ENCODE measurements at places on chromosomes 4 and X. TPM values are rescaled to one million over a fixed set of nuclear protein-coding genes. Genes with fewer than 3 reads are reported as not detected.

DNA sequence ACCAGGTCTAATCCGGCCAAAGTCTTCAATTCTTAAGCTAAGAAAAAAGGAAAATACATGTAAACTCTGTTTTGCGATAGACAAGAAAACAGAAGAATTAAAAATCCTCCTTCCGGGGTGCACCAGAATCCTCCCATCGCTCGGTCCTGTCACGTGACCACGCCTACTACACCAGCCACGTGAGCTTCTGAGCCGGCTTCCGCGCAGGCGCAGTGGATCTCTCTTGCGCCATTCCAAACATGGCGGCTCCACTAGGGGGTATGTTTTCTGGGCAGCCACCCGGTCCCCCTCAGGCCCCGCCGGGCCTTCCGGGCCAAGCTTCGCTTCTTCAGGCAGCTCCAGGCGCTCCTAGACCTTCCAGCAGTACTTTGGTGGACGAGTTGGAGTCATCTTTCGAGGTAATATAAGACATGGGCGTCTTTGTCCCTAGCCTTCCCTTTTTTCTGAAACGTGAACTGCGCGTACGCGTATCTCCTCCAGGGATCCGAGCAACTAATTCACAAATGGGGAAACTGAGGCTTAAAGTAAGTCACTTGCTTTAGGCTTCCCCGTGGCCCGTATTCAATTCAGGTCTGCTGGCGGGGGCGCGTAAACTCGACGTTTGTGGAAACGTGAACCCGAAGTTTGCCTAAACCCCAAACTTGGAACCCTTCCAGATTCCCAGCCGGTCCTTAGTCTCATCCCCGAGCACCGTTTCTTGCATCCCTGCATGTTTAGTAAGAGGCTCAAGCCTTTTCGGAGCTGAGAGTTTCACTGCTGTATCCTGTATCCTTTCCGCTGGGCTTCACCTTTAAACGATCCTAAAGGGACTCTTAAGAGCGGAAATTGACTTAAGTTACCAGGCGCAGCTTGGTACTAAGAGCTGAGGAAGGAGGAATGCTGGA lies at the start of gene MED28:
Gene MED28 (plus strand): TSS at position 226 of the 884 bp plus-strand sequence. CDS start 14 bp downstream, at position 240.
- H3K36me3 ChIP-seq = peaks cover 18% of the 10 kb centered on the region
- peak within 1 kb of the TSS; percentile 95 for H3K27ac ChIP-seq
- peak within 1 kb of the TSS; percentile 92 for H3K4me3 ChIP-seq
- no peaks in the 10 kb centered on the region for H3K27me3 ChIP-seq
- peak; percentile 97 for DNase-seq

GRCh38 chrX:80174925-80175574 lies 160.5 kb downstream of the TBX22 start:
- H3K36me3 ChIP-seq = no peaks in the 10 kb centered on the region
- H3K4me1 ChIP-seq = no peaks in the 10 kb centered on the region
- H3K27ac ChIP-seq = no peak overlapping the region
- H3K4me3 ChIP-seq = no peak overlapping the region
- no peak for DNase-seq

DNA sequence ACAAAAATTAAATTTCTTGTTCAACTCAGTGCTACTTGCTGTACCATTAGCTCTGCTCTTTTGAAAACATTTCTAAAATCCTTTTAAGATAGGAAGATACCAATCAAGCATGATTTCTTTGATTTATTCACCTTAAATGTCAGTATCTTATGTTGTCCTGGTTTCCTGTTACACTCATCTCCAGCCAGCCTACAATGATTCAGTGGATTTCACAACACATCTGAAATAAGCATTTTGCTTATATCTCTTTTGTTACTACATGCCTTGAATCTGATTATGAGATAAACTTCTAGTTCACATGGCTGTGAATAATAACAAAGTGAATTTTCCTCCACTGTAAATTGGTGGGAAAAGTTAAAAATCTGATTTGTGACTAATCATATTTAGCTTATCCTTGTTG lies 112.5 kb upstream of the BMP3 start:
- no peak overlapping the region for H3K4me3 ChIP-seq
- H3K27me3 ChIP-seq = no peaks in the 10 kb centered on the region
- H3K27ac ChIP-seq = no peak overlapping the region
- no peaks in the 10 kb centered on the region for H3K36me3 ChIP-seq

GRCh38 chr4:8342651-8343261 lies 73.2 kb downstream of the HTRA3 start:
- H3K27me3 ChIP-seq = peaks cover 9% of the 10 kb centered on the region
- no peak for DNase-seq
- no peak overlapping the region for H3K4me3 ChIP-seq

DNA sequence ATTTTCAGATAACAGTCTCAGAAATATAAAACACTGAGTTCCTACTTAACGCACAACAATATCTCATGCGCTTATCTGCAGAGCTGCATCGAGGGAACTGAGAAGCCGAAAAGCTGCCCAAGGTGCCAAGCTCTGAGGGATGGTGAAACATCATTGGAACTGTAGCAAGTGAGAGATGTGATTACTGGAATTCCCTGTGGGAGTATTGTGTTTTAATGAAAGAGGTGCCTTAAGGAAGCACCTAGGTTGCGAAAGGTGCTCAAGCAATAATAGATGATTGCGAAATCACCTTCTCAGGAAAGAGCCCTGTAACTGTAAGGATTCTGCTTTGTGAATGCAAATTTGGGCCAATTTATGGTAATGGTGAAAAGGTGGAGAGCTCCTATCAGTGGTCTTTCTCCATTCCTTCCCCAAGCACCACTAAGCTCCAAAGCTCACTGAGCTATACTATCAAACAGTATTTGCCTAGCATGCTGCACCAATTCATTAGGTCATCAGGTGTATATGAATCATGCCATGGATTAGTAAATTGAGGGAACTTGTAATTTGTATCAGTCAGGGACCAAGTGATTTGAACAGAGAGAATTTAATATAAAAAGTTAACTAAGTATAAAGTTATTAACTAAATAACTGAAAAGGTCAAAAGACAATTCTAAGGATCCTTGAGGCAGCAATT lies 59.0 kb upstream of the ATP8A1 start:
- no peak for DNase-seq
- no peaks in the 10 kb centered on the region for H3K27me3 ChIP-seq
- no peak overlapping the region for H3K27ac ChIP-seq
- no peak overlapping the region for H3K4me3 ChIP-seq

- no peaks in the 10 kb centered on the region for H3K36me3 ChIP-seq
- peaks cover 53% of the 10 kb centered on the region for H3K4me1 ChIP-seq
- H3K27me3 ChIP-seq = peaks cover 34% of the 10 kb centered on the region
- DNase-seq = no peak
- H3K4me3 ChIP-seq = no peak overlapping the region
These were observed 69.4 kb upstream of the HGFAC start for GRCh38 chr4:3372264-3372932.

- H3K4me3 ChIP-seq = no peak overlapping the region
- H3K36me3 ChIP-seq = no peaks in the 10 kb centered on the region
- H3K27ac ChIP-seq = no peak overlapping the region
- H3K4me1 ChIP-seq = peaks cover 4% of the 10 kb centered on the region
- peaks cover 19% of the 10 kb centered on the region for H3K27me3 ChIP-seq
These were observed 74.5 kb downstream of the MGST2 start for GRCh38 chr4:139740121-139740520.

GRCh38 chr4:10584042-10584441 lies 100.5 kb downstream of the CLNK start:
- no peak overlapping the region for H3K4me3 ChIP-seq
- peaks cover 23% of the 10 kb centered on the region for H3K4me1 ChIP-seq
- DNase-seq = no peak
- peak overlapping the region; percentile 43 for H3K27ac ChIP-seq

DNA sequence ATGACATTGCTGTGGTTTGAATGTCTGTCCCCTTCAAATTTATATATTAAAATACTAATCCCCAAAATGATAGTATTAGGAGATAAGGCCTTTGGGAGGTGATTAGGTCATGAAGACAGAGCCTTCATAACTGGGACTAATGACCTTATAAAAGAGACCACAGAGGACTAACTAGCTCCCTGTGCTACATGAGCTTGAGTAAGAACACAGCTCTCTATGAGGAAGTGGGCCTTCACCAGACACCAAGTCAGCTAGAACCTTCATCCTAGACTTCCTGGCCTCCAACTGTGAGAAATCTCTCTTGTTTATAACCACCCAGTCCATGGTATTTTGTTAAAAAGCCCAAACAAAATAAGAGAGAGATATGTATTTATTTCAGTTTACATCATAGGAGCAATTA lies 242.2 kb upstream of the CTSO start:
- no peak overlapping the region for H3K27ac ChIP-seq
- H3K36me3 ChIP-seq = no peaks in the 10 kb centered on the region
- H3K27me3 ChIP-seq = no peaks in the 10 kb centered on the region
- DNase-seq = no peak
- no peak overlapping the region for H3K4me3 ChIP-seq

DNA sequence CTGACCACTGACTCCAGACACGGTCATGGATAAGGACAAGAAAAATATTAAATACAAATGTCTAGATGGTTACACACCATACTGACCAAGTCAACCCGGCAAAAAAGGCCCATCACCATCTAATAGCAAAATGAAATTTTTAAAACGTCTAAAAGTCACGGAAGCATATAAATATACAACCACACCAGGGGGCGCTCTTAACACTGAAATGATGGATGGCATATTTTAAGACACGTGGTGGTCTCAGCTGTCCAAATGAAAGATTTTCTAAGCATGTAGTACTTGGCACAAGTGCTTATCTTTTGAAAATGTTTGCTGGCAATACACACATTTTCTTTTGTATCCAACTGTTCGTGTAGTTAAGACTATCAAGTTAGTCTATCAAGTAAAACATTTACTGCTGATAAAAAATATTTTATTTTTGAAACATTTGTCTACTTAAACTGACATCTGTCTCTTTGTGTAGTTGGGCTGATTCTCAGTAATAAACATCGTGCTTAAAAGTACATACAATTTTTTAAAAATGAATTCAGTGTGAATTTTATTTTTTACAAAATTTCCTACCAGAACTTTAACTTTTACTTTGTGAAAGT lies 64.6 kb downstream of the COX7B2 start:
- no peaks in the 10 kb centered on the region for H3K36me3 ChIP-seq
- H3K27ac ChIP-seq = no peak overlapping the region
- H3K4me3 ChIP-seq = no peak overlapping the region

GRCh38 chr4:72205831-72206230 lies 174.0 kb downstream of the NPFFR2 start:
- H3K27ac ChIP-seq = no peak overlapping the region
- H3K4me3 ChIP-seq = no peak overlapping the region
- no peaks in the 10 kb centered on the region for H3K36me3 ChIP-seq
- H3K27me3 ChIP-seq = no peaks in the 10 kb centered on the region
- H3K4me1 ChIP-seq = no peaks in the 10 kb centered on the region

DNA sequence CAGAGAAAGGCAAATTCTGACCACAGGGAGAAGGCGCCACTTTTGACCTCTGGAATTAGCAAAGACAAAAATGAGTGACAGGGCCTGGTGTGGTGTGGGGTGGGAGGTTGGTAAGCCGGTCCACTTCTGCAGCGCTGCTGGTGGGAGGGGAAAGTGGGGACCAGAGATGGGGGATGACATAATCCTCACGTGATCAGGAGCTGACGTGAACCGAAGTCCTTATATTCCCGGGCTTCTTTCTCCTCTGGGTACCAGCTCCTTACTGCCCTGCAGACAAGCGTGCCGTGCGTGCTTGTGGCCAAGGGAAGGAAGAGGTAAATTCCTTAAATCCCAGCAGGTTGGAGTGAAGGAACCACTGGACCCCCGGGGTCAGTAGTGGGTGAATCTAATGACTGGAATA lies at the start of gene TCEAL7:
Gene TCEAL7 (plus strand): TSS at position 249 of the 400 bp plus-strand sequence. CDS start 1,165 bp downstream, outside the sequence.
- no peaks in the 10 kb centered on the region for H3K4me1 ChIP-seq
- H3K4me3 ChIP-seq = no peak within 1 kb of the TSS
- DNase-seq = no peak
- no peak within 1 kb of the TSS for H3K27ac ChIP-seq
- peaks cover 24% of the 10 kb centered on the region for H3K27me3 ChIP-seq

GRCh38 chr4:122827879-122828601 lies 1.4 kb downstream of the FGF2 start:
- DNase-seq = peak; percentile 34
- peaks cover 75% of the 10 kb centered on the region for H3K27me3 ChIP-seq
- no peak overlapping the region for H3K27ac ChIP-seq
- H3K4me1 ChIP-seq = peaks cover 18% of the 10 kb centered on the region

- H3K36me3 ChIP-seq = no peaks in the 10 kb centered on the region
- no peak for DNase-seq
- H3K27me3 ChIP-seq = no peaks in the 10 kb centered on the region
- H3K4me3 ChIP-seq = no peak overlapping the region
- H3K4me1 ChIP-seq = no peaks in the 10 kb centered on the region
These were observed 97.9 kb upstream of the LRPAP1 start for GRCh38 chr4:3630136-3630597.

- H3K27me3 ChIP-seq = no peaks in the 10 kb centered on the region
- H3K4me3 ChIP-seq = no peak overlapping the region
- H3K27ac ChIP-seq = no peak overlapping the region
- peaks cover 7% of the 10 kb centered on the region for H3K4me1 ChIP-seq
These were observed 69.5 kb upstream of the MND1 start for GRCh38 chr4:153274967-153275366.

- H3K27ac ChIP-seq = no peak overlapping the region
- no peaks in the 10 kb centered on the region for H3K27me3 ChIP-seq
- H3K36me3 ChIP-seq = peaks cover 38% of the 10 kb centered on the region
- no peak for DNase-seq
These were observed 58.5 kb downstream of the PPA2 start for GRCh38 chr4:105415281-105415744.

DNA sequence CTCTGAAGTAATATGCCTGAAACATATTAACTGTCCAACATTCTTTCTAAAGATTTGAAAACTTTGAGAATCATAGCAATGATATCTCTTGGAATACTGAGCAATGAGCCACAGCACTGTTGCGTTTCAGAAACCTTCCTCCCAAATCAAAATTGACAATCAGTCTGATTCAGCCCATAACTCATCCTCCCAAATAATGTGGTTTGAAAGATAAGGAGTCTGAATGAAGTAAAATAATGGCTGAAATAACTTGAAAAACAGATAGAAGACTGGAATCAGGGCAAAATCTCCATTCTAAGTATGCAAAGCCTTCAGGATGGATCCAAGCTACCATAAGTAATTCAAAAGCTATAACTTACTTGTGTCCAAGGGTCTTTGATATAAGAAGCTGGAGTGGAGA lies 98.6 kb upstream of the PLS3 start:
- H3K4me3 ChIP-seq = no peak overlapping the region
- H3K36me3 ChIP-seq = no peaks in the 10 kb centered on the region
- no peaks in the 10 kb centered on the region for H3K4me1 ChIP-seq
- H3K27me3 ChIP-seq = no peaks in the 10 kb centered on the region
- H3K27ac ChIP-seq = no peak overlapping the region

Gene IL3RA
- 7.1 TPM for total RNA-seq

Gene TLR1
- total RNA-seq = 19.5 TPM

Gene FRMPD3
- total RNA-seq = not detected

Gene DUSP21
- total RNA-seq = not detected

Gene ZFYVE28
- 14.8 TPM for total RNA-seq

Gene USP51
- total RNA-seq = 1.8 TPM

Gene CLDN22
- total RNA-seq = not detected

Gene CT83
- total RNA-seq = not detected

Gene SPANXB1
- total RNA-seq = not detected

Gene TLR6
- total RNA-seq = 3.2 TPM

Gene RTL5
- 0.07 TPM for total RNA-seq

Gene FREM3
- total RNA-seq = not detected

Gene ZCCHC18
- total RNA-seq = 0.64 TPM
